Activated CD4-positive, alpha-beta T cell treated with anti-CD3 and anti-CD28 coated beads, Interleukin-10, Interleukin-2, amounts not matched to agents 100 ng/mL and 50 ng/mL, durations not matched to agents 16 hours and 8 hours (primary cell): ENCODE measurements at places on chromosomes 16 and 17.
A peak's percentile ranks its signal among the peaks of the same experiment; 100 is the strongest.

- DNase-seq: no peak
These were observed 7.2 kb upstream of the MTMR4 start for GRCh38 chr17:58521680-58522079.

DNA sequence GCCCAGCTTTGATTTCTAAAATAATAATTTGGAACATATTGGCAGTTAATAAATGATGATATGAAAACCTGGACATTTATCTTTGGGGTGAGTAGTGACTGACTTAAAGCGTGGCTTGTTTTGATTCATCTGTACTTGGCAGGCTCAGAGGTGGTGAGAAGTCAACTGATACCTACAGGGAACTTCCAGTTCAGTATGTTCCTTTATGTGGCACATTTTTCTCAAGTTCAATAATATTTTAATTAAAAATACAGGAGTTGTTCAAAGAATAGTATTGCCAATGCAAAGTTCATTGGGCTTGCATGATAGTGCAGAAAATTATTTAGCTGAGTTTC lies 34.3 kb downstream of the SLC47A1 start:
- no peak for DNase-seq

DNA sequence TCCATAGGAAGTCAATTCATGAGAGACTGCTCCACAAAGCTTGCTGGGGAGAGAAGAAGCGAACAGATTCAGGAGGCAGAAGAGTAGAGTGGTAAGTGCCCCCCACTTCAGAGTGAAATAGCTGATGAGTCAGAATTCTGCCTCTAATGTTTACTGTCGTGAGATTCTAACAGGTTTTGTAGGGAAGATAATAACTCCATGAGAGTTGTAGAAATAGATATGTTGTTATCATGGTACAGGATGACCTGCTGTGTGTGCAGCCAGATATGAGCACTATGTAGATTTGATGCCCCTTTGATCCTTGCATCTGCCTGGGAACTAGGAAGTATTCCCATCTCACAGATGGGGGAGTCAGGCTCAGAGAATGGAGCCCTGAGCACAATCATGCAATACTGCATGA lies 502.4 kb upstream of the CDH11 start:
- no peak for DNase-seq

GRCh38 chr17:32519228-32520103 lies 32.7 kb downstream of the CDK5R1 start:
- peak; percentile 64 for DNase-seq

- DNase-seq: no peak
These were observed 1.4 kb downstream of the PYDC1 start for GRCh38 chr16:31215287-31216162.

- DNase-seq: no peak
These were observed 45.3 kb downstream of the COX4I1 start for GRCh38 chr16:85844786-85845185.

DNA sequence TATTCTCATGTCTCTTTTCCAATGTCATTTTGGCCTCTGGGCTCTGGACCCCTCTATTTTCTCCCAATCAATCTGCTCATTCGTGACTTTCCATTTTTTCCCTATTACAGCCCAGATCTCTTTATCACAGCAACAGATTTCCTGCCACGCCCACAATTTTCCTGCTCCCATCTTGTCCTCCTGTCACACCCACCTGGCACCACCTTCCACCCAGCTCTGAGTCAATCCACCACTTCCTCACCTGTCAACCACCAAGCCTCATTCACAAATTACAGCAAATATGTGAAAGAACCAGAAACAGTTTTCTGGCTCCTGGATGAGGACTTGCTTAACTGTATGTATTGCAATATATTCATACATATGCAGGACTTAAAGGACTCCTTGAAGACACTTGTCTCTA lies 311.3 kb downstream of the GRIN2A start:
- DNase-seq: no peak

- no peak for DNase-seq
These were observed at the start of gene RILP for GRCh38 chr17:1649844-1650501. RILP (minus strand) TSS chr17:1649866; CDS start chr17:1649804, 62 bp downstream.

GRCh38 chr16:19876501-19877059 lies 8.1 kb downstream of the GPRC5B start:
- DNase-seq: no peak

DNA sequence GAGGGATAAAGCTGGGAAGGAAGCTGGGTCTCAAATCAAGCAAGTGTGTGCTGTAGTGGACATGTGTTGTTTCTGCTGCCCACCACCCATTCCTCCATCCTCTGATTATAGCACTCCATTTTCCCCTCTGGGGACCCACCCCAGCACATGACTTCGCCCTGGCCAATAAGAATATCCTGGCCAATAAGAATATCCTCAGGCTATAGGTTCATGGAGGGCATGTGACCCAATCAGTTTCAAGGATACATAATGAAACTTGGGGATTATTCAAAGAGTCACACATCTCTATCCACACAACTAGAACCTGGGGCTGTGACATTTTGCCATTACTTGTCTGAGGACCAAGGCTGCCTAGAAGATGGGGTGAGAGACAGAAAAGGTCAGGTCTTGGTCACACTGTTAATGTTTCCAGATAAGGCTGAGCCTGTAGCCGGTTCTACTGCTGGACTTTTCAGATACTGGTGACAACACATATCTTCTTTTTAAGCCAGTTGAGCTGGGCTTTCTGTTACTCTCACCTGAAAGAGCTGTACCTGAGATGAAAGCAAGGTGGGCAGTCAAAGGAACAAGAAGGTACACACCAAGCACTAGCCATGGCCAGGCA lies 33.7 kb downstream of the MYO18A start:
- peak; percentile 34 for DNase-seq

DNA sequence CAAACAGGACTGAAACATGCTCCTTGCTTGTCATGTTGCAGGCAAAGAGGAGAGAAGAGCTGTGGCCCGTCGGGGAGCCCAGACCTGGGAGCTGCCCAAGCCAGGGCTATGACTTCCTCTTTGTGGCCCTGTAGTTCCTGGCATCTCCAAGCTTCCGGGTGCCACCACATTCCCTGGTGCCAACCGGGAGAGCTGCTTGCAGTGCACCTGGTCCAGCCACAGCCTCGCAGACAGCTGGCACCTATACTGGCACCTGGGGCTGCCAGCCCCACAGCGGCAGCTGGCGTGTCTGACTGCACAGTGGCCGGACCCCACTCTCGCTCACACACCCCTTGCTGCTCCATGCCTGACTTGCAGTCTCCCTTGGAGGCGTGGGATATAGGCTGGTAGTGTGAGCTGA lies 37.1 kb upstream of the FOXJ1 start:
- DNase-seq: no peak

GRCh38 chr16:4330277-4330874 lies 14.5 kb downstream of the GLIS2 start:
- peak; percentile 71 for DNase-seq

GRCh38 chr16:24035127-24035842 lies 199.5 kb downstream of the PRKCB start:
- no peak for DNase-seq

- no peak for DNase-seq
These were observed 79.9 kb downstream of the NCOR1 start for GRCh38 chr17:16135461-16135860.

GRCh38 chr16:1420111-1420539 lies 422 bp downstream of the UQCC4 start:
- peak; percentile 10 for DNase-seq

- no peak for DNase-seq
These were observed 268.7 kb upstream of the ASIC2 start for GRCh38 chr17:33561569-33562334.

- no peak for DNase-seq
These were observed 15.4 kb upstream of the WDR45B start for GRCh38 chr17:82663381-82664275.

DNA sequence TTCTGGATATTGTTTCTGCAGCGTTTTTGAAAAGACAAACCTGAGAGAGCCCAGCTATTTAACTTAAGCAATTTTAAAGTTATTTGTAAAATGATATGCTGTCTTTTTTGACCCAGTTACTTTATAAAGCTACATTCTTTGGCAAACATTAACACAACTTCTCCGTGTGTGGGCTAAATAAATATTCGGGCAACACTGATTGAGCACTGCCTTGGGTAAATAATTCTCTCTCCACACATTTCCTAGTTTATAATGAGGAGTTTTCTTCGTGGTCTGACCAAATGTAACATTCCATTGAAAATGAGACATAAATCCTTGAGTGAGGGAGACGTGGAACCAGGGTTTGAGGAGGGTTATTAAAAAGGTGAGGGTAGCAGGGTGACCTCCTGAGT lies 142.8 kb downstream of the WWOX start:
- no peak for DNase-seq

DNA sequence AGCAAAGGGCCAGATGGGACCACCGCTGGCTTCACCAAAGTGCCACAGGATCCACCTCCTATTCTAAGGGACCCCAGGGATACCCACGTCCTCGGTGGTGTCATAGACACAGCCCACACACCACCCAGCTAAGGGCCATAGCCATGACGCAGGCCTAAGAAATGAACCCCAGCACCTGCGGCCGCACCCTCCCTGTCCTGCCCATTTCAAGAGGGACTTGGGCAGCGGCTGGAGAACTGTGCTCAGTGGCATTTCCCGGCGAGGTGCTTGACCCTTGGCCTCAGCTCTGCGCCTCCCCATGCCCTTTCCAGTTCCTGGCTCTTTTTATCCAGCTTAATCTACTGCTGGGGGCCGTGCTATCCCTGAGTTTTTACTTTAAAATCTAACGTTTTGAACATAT lies 27.3 kb downstream of the ZNF778 start:
- DNase-seq: no peak

DNA sequence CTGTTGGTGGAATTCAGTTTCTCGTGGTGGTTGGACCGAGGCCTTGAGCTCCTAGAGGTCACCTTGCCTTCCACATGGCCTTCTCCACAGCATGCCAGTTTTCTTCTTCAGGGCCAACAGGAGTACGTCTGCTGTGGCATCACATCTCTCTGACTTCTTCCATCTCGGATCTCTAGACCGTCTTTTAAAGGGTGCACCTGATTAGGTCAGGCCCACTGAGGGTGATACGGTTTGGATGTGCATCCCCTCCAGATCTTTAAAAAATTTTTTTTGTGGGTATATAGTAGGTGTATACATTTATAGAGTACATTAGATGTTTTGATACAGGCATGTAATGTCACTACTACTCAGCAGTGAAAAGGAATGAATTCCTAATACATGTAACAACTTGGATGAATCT lies 58.3 kb upstream of the BRD7 start:
- DNase-seq: no peak

DNA sequence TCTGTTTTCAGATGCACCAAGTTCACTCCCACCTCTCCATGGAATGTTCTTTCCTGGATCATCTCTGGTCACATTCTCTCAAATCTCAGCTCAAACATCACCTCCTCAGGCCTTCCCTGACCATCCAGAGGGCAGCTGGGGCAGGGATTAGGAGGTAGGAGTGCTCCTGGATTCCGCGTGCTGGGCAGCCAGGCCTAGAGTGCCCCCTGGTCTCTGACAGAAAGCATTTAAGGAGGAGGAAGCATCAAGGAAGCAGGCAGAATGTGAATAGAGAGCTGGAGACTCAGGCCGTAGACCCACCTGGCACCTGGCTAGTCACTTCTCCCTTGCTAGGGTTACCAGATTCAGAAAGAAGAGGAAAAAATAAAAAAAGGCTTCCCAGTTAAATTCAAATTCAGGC lies 2.5 kb upstream of the CYB561 start:
- DNase-seq: no peak

GRCh38 chr16:57256601-57257395 lies 11.7 kb downstream of the ARL2BP start:
- no peak for DNase-seq

DNA sequence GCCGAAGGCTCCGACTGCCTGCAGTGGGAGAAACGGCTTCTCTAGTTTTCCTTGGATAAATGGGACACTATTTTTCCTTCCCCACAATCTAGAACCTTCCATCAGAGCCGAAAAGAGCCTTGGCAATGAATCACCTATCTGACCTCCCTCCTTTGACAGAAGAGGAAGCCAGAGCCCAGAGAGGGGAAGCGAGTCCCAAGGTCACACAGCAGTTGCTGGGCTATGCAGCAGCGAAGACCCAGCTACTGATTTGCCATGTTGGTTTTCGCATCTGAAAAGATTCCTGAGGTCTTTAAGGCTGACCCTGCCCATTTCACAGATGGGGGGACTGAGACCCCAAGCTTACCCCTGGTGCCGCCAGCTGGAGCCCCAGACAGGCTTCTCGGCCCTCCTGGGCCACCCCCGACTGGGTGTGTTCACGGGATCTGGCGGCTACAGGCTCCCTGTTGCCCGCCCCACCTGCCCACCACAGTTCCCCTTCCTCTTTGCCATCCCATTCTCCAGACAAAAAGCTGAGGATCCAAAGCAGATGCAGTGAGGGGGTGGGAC lies 45.9 kb downstream of the RAI1 start:
- DNase-seq: no peak

DNA sequence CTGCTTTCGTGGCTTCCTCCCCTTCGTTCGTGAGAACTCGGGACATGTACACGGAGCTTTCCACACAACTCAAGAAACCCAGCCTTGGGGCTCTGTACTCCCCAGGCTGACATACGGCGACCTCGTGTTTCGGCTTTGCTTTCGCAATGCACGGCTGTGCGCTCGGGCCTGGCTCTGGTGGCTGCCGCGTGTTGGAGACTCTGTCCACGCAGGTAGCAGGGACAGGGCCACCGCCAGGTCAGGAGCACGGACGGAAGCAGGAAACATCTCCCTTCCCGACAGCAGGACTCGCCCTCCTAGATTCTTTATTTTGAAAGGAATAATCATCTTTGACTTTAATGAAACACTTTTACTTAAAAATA lies 17.3 kb downstream of the UTS2R start:
- no peak for DNase-seq

DNA sequence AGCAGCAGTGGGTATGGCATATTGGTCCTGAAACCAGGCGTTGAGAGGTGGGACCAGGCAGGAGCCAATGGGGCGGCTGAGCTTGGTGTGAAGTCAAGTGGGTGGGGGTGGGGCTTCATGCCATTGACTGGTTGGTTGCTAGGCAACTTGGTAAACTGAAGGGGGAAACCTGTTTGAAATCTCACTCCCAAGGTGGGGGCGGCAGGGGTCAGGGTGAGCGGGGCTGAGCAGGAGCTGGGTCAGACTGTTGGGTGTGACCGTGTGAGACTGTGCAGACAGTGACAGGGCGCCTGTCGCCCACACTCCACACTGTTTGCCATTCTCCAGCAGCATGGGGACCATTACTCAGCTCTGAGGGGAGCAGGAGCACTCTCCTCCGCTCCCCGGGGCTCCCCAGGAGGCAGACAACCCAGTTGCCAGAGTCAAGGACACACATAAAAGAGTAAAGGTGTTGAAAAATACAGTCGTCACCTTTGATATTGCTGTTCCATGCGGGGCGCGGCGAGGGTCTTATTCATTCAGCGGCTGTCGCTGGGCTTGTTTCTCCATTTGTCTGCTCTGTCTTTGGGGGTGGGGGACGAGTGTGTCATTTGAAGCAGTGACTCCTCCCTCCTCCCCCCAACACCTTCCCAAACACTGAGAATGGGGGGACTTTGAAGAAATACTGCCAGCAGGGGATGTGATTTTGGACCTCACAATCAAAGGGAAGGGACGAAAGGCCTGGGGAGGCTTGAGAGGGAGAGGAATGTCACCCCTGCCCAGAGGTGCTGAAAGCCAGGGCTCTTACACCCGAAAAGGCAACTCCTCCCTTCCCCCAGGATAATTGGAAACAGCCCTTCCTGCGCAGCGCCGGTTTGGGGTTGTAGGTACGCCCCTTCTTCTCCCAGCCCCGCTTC lies 1.2 kb upstream of the EFNB3 start:
- no peak for DNase-seq
